OCI-LY7 (cell line): ENCODE measurements at places on chromosomes 6 and 20. TPM values are rescaled to one million over a fixed set of nuclear protein-coding genes. Genes with fewer than 3 reads are reported as not detected.

DNA sequence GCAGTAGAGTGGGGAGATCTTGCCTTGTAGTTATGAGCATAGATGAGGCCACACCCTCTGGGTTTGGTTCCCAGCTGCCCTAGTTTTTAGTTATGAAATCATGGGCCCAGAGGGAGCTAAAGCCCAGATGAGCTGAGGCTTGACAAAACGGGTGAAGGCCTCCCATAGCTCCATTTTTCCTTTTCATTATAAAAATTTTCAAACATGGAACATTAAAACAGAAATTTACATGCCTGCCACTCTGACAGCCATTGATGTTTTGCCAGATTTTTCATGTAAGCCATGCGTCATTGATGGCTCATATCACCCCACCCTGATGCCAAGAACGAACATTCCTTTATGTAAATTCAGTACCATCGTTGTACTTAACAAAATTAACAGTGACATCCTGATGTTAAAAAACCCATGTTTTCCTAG, 67.9 kb downstream of the IGF2R start:
- no peak for DNase-seq

DNA sequence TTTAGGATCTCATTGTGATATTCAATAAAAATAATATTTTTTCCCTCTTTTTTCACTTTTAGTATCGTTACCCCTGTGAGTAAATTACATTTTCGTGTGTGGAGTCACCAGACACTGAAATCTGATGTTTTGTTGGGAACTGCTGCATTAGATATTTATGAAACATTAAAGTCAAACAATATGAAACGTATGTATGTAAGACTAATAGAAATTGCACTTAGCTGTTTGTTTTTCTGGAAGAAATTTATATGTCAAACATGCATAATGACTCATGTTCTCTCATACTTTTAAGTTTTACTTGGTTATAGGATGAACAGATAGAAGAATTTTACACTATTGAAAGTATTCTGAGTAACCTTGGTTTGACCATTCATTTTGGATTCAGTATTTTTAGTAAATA, 49.4 kb downstream of the ITCH start:
- no peak for DNase-seq

DNA sequence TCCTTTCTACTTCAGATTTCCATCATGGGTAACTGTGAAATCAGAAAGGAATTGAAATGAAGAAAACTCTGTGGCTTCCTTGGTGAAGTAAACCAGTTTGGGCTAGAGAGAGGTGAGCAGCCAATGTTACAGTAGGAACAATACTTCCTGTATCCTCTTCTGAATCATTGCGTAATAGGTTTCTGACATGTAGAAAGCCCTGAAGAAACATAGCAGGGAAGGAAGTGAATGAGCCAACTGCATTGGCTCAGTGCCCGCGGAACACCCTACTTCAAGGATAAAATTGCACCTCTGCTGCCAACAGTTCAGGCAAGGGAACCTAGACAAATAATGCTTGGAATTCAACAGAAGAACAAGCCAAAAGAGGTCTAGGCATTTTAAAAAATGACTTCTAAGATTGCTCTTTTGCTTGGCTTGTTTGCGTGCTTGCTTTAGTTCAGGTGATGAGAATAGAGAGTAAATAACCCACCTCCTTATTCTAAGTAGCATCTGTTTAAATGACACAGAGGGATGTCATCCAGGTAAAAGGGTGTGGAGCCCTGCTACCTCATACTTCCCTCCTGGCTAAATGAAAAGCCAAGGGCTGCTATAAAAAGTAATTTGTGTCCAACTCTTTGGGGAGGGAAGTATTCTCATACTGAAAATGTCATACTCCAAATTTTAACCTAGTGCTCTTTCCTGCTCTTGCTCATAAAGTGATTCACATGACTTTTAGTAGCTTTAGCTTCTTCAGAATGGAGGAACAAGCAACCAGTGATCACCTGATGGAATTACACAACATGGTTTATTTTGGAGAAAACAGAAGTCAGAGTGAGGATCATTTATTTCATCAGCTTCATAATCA, 30.0 kb upstream of the AKIRIN2 start:
- no peak for DNase-seq

- DNase-seq, result no peak
Measured at GRCh38 chr6:149696901-149697300, 21.0 kb downstream of the LATS1 start.

DNA sequence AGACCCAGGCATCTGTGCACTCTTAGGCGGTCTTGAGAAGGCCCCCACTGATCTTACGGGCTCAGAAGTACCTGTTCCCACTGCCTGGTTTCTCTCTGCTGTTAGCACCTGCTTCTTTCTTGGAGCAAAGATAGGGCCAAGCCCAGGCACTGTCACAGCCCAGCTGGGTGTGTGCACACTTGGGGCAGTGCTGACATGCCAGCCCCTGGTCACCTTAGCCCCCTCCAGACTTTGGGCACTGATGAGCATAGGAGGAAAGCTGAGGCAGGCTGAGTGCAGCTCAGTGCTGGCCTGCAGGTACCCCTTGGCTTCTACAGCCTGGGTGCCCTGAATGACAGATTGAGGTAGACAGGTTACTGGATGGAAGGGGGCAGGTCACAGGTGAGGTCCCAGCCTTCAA, 105.7 kb upstream of the AHI1 start:
- no peak for DNase-seq

Gene TBXT
- total RNA-seq, result 4.2 and 5.3 TPM in 2 replicates

Gene B3GAT2
- not detected in 2 replicates for total RNA-seq
